ENCODE measurements at places on chromosomes 1 and 21.

- DNase-seq = no peak
Observed at GRCh38 chr21:46117586-46118315, 19.8 kb downstream of the COL6A2 start.

DNA sequence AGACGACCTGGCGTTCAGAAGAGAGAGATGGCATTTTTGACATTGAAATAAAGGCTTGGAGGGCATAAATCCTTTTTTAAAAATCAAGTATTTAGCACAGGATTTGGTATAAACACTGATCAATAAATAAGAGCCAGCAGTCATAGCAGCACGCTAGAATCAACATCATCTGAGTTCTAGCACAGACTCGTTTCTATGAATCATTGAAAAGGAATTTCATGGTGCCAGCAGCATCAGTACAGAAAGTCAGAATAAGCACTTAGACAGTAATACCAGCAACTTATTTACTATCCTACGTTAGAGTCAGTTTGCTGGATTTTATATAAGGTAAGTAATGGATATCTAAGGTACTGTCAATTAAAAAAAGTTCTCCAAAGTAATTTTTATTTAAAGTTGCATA is 119.3 kb downstream of the HLCS start:
- DNase-seq = peak; percentile 70

- no peak for DNase-seq
Observed at GRCh38 chr1:40851643-40852042, 10.5 kb downstream of the CITED4 start.

DNA sequence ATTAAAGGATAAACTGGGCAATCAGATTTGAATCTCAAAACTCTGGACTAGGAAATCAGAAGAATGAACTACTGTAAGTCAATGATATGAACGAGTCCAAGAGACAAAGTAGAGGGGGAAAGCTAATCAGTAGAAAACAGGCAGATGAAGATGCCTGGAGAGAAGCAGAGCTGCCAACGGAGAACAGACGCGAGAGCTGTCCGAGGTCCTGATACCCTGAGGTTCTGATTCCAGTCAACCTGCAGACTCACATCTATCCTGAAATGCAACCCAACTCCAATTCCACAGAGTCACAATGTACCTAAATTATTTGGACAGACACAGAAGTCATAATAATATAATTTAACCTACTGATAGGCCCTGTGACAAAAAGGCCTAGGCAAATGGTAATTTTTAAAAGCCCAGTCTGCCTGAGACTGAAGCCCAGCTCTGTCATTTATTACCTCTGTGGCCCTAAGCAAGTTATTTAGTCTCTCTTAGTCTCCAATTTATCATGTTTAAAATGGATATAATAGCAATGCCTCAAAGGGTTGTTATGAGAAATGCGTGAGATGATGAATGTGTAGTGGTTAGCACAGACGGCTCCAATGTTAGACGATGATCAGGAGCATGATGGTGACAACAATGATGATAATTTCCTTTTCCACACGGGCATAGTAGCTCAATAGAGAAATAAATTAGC is 33.4 kb downstream of the RGS7 start:
- DNase-seq = peak; percentile 46

GRCh38 chr1:51285055-51285454 is 45.3 kb downstream of the TTC39A start:
- DNase-seq = no peak

GRCh38 chr1:91876781-91877573 is 9.0 kb downstream of the TGFBR3 start:
- no peak for DNase-seq

- no peak for DNase-seq
Observed at GRCh38 chr21:29194847-29195246, 64.4 kb downstream of the MAP3K7CL start.

DNA sequence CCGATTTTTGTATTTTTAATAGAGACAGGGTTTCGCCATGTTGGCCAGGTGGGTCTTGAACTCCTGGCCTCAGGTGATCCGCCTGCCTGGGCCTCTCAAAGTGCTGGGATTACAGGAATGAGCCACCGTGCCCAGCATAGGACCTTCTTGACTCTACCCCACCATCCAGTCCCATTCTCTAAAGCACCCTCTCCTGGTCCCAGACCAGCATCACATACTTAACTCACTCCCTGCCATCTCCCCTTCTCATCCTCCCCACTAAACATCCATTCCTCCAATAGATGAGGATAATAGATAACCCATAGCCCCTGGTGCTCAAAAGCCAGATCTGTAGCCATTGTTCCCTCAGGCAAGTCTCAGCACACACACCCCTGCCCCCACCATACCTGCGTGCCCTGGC is 2.1 kb downstream of the ENTREP3 start:
- DNase-seq = no peak

DNA sequence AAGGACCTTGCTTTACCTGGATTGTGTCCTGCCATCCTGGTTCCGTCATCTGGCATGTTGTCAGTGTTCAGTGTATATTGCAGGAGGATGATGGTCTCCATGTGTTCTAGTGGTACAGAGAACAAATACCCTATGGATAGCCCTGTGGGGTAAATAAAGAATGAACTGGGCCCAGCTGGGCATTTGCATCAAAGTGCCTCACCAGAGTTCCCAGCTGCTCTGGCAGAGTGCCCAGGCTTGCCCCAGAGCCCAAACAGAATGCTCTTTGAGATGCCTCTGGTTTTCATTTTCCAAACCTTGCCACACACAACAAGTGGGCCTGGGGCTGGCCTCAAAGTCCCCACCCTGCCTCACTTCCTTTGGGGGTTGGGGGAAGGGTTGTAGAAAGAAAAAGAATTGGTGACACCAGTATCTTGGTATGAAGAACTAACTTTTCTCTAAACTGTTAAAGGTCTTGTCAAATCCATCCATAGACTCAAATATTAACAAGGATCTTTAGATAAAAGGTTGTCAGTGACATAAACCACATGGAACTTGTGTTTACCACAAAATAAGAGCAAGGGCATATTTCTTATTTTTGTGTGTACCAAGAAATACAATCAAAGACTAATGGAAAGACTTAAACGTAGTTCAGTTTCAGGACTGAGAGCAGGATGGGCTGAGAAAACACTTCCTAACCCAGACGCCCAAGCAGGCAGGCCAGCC is 82.2 kb downstream of the LMO4 start:
- DNase-seq = no peak

- DNase-seq = no peak
Observed at GRCh38 chr1:115475901-115476300, 137.9 kb upstream of the NGF start.

DNA sequence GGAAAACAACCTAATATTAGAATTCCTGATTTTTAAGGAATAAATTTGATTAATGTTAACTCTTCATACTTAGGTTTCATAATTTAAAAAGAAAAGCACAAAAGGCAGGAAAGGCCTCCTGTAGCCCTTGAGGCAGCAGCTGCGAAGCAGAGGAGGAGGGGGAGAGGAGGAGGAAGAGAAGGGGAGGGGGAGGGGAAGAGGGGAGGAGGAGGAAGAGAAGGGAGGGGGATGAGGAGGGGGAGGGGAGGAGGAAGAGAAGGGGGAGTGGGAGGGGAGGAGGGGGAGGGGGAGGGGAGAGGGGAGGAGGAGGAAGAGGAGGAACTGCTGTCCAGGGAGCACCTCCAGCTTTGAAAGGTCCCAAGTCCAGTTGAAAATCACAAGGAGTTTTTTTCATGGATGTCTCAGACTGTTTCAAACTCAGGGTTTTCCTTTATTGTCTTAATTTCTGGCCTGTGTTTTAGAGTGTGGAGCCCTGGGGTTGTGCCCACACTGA is 35.1 kb upstream of the DIP2A start:
- DNase-seq = no peak

DNA sequence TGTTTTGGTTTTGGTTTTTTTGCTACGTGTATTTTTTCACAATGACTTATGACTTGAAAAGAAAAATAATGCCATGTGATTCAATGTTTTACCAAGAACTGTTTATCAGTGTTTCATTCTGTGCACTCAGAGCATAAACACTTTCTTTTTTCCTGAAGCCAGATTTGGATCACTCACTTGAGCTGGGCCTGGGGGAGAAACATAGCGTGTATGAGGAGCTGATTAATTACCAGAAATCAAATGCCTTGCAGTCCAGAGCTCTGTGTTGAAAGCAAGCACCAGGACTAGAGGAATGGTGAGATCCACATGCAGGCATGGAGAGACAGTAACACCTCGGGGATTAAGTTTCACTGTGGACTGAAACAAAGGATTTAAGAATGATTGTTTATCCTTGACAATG is 642.1 kb upstream of the ADGRL2 start:
- DNase-seq = no peak

DNA sequence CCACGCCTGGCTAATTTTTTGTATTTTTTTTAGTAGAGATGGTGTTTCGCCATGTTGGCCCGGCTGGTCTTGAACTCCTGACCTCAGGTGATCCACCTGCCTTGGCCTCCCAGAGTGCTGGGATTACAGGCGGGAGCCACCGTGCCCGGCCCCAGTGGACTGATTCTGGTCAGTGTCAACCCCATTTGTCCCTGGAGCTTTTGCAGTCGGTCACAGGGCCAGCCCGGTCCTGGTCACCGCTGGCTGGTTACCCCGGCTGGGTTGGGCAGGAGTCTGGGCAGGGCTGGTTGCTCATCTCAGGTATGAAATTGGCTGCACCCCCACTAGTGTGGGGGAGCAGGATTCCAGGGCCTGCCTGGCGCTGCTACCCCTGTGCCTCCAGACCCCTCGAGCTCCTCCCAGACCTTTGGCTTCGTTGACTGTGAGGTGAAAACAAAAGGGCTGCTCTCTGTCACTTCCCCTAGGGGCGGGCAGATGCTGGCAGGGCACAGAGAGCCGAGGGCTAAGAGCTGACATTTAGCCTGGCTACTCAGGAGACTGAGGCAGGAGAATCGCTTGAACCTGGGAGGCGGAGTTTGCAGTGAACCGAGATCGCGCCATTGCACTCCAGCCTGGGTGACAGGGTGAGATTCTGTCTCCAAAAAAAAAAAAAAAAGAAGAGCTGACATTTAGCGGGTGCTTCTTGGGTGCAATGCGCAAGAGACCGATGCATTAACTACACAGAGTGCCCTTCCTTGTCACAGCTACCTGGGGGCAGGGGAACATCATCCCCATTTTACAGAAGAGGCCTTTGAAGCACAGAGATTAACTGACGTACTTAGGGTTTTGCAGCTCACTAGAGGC is 10.6 kb downstream of the TNFRSF1B start:
- DNase-seq = no peak

DNA sequence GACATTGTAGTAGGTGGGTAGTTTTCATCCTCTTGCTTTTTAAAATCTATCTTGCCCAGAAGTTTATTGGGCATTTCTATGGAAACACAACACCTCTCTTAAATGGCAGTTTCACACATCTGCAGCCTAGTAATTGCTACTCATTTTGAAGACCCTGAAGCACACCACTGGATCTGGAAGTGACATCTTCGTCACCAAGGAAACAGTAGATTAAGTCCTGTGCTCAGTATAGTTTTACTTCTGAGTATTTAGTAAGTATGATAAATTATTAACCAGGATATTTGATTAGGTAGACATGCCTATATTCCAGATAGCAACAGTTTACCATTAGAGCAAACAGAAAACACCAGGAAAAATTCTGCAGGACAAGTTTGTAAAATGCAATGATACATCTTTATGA is 48.7 kb downstream of the UCK2 start:
- DNase-seq = no peak

DNA sequence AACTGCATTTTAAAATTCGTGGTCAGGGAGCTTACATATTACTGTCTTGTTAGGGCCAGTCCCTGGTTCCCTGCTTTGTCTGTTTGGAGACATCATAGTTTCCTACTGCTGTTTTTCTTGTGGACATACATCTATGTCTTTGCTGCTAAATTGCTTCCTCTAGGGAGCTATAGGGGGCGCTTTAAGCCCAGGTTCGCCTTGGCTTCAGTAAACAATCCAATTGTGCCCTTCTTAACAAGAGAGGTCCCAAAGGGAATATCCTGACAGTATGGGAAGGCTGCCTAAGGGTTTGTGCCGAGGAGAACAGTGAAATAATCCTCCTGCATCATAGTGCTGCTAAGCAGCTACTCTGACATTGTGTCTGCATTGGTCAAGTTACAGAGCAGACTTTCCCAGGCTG is 112.5 kb downstream of the USH2A start:
- peak; percentile 55 for DNase-seq
